ENCODE measurements at places on chromosomes 12 and 14. TPM values are rescaled to one million over a fixed set of nuclear protein-coding genes. Genes with fewer than 3 reads are reported as not detected.

DNA sequence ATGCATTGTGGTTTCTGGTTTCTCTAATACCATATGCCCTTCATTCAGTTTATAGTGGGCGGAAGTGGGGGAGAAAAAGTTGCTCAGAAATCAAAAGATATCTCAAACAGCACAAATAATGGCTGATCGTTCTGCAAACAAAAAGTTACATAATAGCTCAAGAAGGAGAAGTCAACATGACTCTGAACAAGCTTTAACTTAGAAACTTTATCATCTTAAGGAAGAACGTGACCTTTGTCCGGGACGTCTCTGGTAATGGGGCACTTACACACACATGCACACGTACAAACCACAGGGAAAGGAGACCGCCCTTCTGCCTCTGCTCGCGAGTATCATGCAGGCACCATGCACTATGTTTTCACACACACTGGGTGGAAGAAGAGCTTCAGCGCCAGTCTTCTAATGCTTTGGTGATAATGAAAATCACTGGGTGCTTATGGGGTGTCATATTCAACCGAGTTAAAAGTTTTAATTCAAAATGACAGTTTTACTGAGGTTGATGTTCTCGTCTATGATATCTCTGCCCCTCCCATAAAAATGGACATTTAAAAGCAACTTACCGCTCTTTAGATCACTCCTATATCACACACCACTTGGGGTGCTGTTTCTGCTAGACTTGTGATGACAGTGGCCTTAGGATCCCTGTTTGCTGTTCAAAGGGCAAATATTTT is 4.7 kb downstream of the FOS start:
- DNase-seq = no peak

- DNase-seq = no peak
Observed at GRCh38 chr12:1606021-1606622, 11.7 kb upstream of the FBXL14 start.

- DNase-seq = no peak
Observed at GRCh38 chr14:24196071-24197055, 1.1 kb upstream of the TM9SF1 start.

DNA sequence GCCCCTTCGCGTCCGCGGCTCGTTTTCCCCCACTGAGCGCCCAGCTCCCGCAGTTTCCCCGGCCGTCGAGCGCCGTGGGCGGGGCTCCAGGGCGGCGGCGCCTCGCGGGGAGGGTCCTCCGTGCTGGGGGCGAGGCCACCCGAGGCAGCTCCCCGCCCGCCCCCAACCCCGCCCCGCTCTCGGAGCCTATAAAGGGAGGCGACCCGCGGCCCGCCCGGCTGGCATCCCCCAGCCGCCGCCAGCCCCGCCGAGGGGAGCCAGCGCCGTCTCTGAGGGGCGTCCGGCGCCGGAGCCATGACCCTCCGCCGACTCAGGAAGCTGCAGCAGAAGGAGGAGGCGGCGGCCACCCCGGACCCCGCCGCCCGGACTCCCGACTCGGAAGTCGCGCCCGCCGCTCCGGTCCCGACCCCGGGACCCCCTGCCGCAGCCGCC is at the start of gene TAMALIN:
Gene TAMALIN (plus strand): TSS at position 221 of the 432 bp plus-strand sequence. CDS start 74 bp downstream, at position 295.
- DNase-seq = peak; percentile 48

The ANAPC5 gene
- 93.2 TPM for total RNA-seq

DNA sequence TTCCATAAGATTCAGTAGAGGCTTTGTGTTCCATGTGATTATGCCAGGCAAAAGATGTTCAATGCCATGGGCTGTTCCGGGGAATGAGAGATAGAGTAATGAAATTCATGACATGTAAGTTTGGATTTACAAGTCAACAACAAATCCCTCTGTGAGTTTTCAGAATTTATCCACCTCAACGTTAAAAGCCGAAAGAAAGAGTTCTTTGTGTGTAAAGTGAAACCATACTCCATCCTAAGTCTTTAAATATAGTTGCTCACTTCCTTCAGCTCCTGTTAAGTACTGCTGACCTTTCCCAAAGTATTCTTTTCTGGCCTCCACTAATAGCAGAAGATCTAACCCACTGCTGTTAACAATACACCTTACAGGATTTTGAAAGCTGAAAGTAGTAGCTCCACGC is 190.0 kb downstream of the TMX1 start:
- no peak for DNase-seq

GRCh38 chr12:9363145-9363544 is 154.9 kb upstream of the PZP start:
- no peak for DNase-seq

GRCh38 chr12:96211988-96212387 is 17.8 kb downstream of the ELK3 start:
- DNase-seq = no peak

The MAP3K9 gene
- total RNA-seq = 27.6 TPM

- DNase-seq = no peak
Observed at GRCh38 chr14:92635896-92636295, 112.5 kb downstream of the LGMN start.

The PTPRR gene
- total RNA-seq = 0.38 TPM

DNA sequence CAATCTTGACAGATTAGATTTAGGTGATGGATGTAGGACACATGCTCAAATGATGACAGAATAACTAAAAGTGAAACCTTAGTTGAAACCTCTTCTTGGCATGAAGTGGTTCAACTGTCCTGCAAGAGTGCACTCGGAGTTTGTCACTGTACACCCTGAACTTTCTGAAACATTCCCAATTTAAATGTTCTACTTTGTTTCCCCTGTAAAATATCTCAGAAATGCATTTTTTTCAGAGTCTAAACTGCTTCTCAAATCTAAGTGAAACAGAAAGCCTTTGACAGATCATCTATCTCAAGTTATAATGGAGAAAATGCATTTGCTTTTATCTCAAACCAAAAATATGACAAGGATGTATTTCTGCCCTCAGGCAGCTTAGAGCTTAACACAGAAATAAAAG is 66.0 kb downstream of the BHLHE41 start:
- DNase-seq = no peak

- no peak for DNase-seq
Observed at GRCh38 chr12:53230108-53230845, 1.7 kb downstream of the RARG start.

The RNASE3 gene
- not detected for total RNA-seq

- DNase-seq = no peak
Observed at GRCh38 chr12:112447106-112447505, 28.4 kb downstream of the PTPN11 start.

GRCh38 chr14:84436528-84436927 is 1093.4 kb upstream of the FLRT2 start:
- no peak for DNase-seq

DNA sequence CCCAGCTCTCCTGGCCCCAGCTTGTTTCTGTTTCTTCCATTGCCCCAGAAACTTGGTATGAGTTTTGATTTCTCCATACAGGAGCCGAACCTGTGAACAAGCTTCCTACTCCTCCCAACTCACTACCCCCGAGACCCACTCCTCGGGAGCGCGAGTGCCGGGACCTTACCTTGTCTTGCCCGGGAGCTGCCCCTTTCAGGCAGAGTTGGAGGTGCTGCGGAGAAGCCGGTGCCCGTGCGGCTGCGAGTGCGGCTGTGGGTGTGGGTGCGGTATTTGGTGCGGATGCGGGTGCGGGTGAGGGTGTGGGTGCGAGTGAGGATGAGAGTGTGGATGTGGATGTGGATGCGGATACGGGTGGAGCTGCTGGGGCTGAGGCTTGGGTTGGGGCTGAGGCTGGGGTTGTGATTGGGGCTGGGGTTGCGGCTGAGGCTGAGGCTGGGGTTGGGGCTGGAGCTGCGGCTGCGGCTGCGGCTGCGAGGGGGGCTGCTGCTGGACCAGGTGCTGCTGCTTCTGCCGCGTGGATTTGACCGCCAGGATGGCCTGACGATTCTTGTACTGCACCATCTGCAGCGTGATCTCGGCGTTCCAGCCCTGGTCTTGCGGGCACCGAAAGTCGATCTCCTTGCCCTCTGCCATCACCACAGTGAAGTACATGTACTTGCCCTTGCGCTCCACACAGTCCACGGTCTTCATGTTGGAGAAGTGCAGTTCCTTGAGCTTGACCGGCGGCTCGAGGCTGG is 1.1 kb downstream of the PHLDA1 start:
- peak; percentile 26 for DNase-seq

The SPX gene
- 2.6 TPM for total RNA-seq

- no peak for DNase-seq
Observed at GRCh38 chr12:51020448-51021182, 5.6 kb downstream of the SLC11A2 start.

DNA sequence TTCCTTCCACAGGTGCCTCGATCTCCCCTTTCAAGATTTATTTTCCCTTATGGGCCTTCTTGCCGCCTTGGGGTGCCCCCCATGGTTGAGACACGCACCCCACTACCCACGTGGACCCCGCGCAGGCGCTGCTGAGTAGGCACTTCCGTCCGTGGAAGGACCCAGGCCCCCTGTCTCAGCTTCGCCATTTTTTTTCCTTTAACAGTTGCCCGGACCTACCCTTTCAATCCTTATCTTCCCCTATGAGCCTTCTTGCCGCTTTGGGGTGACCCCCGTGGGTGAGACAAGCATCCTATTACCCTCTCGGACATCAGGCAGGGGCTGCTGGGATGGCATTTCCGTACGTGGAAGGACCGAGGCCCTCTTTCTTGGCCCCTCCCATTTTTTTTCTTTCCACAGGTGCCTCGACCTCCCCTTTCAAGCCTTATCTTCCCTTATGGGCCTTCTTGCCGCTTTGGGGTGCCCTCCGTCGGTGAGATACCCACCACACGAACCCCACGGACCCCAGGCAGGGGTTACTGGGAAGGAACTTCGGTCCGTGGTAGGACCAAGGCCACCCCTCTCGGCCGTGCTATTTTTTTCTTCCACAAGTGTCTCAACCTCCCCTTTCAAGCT is 268.2 kb downstream of the ALG10 start:
- no peak for DNase-seq

- DNase-seq = no peak
Observed at GRCh38 chr12:49545815-49546214, 7.0 kb downstream of the KCNH3 start.

DNA sequence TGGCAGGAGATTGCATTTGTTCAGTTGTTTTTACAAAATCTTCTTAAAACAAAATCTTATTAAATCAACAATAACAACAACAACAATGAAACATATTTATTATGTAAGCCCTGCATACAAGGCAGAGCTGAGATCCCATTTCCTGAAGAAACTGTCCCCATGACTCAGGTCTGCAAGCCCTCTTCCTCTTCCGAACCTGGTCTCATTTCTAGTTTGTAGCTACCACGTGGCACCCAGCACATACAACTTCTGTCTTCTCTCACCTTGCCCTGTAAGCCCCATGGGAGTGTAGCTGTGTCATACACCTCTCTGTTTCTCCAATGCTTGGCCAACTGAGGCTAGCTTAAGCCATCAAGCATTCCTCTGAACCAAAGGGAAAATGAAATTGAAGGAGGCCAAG is 106.4 kb downstream of the SLC8A3 start:
- no peak for DNase-seq

DNA sequence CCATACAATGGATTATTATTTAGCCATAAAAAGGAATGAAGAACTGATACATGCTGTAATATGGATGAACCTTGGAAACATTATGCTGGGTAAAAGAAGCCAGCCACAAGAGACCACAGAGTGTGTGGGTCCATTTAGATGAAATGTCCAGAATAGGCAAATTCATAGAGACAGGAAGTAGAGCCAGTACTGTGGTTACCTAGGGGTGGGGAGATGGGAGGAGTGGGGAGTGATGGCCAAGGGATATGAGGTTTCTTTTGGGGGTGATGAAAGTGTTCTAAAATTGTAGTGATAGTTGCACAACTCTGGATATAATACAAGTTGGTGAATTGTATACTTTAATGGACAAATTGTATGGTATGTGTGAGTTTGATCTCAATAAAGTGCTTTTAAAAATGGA is 18.6 kb downstream of the JDP2 start:
- no peak for DNase-seq

The STAB2 gene
- not detected for total RNA-seq

The SLC6A12 gene
- total RNA-seq = 3.1 TPM

The TESPA1 gene
- total RNA-seq = not detected

DNA sequence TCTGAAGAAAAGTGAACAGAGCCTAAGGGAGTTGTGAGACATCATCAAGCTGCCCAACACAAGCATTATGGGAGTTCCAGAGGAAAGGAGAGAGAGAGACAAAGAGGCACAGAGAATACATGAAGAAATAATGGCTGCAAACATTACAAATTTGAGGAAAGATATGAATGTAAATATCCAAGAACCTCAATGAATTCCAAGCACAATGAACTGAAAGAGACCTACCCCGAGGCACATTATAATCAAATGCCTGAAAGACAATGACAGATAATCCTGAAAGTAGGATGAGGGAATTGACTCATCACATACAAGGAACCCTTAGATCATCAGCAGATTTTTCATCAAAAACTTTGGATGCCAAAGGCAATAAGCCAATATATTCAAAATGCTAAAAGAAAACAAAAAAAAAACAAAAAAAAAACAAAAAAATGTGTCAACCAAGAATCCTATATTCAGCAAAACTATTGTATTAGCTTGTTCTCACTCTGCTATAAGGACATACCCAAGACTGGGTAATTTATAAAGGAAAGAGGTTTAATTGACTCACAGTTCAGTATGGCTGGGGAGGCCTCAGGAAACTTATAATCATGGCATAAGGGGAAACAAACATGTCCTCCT is 37.8 kb downstream of the BCL2L14 start:
- no peak for DNase-seq

- no peak for DNase-seq
Observed at GRCh38 chr12:123656392-123656791, 14.5 kb upstream of the TCTN2 start.

GRCh38 chr12:68794653-68795251 is 13.2 kb upstream of the MDM2 start:
- DNase-seq = no peak

DNA sequence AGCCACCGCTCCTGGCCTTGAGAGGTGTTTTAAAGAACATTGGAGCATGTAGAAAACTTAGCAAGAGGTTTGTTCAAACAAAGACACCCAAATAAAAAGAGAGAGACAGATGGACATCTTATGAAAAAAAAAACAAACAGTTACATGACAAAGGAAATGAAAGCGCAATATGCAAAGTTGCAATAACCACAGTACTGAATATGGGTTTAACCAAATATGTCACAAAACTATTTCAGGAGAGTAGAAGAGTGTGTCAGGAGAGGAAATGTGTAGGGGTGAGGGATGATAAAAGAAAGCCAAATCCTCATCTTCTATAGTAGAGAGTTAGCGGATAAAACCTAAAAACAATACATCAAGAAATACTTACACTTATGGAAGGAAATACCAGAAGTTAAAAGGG is 98.4 kb downstream of the GTF2A1 start:
- no peak for DNase-seq

The CBLN3 gene
- 1.9 TPM for total RNA-seq

GRCh38 chr12:118649765-118650585 is 273.6 kb downstream of the SUDS3 start:
- DNase-seq = no peak

DNA sequence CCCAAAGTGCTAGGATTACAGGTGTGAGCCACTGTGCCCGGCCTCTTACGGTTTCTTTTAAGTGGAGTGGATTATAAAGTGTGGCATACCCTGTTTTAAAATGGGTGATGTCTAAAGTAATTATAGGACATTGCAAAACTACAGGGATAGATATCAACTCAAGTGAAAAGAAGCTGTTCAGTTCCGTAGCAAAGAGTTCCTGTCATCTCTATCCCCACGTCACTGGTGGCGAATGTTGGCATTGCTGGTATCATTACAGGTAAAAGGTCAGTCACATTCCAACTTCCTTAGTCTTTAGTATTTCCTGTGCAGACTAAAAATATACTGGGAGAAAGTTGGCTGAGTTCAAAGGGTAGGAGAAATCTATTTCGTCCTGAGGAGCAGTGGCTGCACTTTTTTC is 95.6 kb upstream of the SLC38A2 start:
- no peak for DNase-seq

The ARID4A gene
- total RNA-seq = 35.1 TPM

The CLEC2B gene
- total RNA-seq = not detected

- DNase-seq = no peak
Observed at GRCh38 chr14:38745861-38746260, 357.2 kb downstream of the SEC23A start.

The OTX2 gene
- total RNA-seq = 0.27 TPM

The FIGNL2 gene
- total RNA-seq = 44.5 TPM
